ENCODE measurements at places on chromosomes 2 and 18.

DNA sequence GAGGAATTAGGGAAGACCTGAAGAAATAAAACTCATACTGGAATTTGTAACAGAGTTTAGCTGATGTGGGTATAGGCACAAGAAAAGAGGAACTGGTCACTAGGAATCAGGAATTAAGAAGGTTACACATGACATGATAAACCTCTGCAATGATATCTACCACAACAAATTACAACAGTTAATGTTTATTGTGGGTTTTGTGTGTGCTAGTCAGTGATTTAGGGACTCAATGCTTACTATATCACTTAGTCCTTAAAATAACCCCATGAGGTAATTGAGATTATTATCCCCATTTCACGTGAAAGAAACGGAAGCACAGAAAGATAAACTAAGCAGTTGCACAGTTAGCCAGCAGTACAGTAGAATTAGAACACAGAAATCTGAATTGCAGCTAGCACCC is 415.8 kb upstream of the ZEB2 start:
- no peak for DNase-seq

GRCh38 chr2:208294482-208295024 is 28.5 kb downstream of the PIKFYVE start:
- no peak for DNase-seq

DNA sequence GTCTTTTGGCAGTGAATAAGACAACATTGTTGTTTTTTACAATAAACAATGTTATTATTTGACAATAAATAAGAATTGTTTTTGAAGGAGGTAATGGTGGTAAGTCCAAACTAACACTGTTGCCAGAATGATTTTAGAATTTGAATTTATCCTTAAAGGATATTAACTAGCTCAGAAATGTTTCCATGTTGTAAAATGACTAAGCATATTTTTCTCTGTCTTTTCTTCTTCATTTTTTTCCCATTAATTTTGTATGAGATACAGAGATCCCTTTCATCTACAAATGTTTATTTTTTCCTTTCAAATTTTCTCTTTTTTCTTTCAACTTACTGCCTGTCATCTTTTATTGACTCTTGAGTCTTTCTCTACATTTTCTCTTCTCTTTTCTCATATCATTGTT is 66.5 kb upstream of the DOCK10 start:
- DNase-seq, result no peak

DNA sequence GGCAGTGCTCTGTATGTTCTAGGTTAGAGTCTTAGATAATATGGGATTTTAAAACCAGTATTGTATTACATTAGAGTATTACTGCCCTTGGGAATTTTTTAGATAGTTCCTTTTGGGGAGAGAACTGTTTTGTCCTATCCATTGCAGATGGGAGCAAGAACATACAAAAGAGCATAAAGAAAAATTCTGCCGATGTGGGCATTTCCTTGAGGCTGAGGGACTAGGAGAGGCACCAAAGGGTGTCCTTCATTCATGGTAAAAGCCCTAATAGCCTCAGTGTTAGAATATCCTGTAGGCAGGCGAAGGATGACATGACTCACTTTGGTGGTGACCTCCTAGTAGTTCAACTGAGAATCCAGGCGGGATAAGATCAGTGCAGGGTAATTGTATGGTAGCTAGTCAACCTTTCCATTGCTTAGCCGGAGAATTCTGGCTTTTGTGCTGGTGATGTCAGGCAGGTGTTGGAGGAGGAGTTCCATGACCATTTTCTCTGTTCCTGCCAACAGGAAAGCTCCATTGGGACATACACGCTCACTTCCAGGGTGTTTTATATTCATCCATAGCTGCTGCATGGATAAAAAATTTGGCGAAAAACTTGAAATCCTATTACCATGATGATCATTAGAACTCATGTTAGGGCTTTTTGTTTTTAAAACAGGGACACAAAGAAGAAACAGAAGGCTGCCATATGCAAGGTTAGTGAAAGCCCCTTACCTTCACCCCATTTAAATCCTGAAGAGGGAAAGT is 28.1 kb downstream of the EPAS1 start:
- DNase-seq, result no peak

DNA sequence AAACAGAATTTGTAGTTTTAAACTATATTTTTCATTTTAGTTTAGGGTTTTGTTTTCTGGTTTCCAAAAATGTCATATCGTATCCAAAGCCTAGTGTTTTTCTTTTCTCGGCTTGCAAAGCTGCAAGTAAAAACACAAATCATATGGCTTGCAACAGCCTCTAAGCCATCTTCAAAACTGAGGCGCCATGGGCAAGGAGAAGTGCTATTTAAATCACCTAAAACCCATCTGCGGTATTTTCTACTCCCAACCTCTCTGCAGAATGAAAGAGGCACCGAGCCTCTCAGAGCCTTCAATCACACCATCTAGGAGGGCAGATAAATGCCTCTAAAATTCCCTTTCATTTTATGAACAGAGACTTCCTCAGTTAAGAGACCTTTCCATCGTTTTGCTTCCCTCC is 25.2 kb downstream of the FECH start:
- no peak for DNase-seq

- DNase-seq, result no peak
These were observed 107.3 kb downstream of the MTCL1 start for GRCh38 chr18:8812631-8813030.

GRCh38 chr2:84959095-84959565 is 11.8 kb upstream of the KCMF1 start:
- DNase-seq, result no peak
